NCI-H2081 (cell line): ENCODE measurements at places on chromosomes 2 and 18.

- no peak for DNase-seq
These were observed 142.3 kb upstream of the ITGA6 start for GRCh38 chr2:172285010-172285621.

- no peak for DNase-seq
These were observed 27.2 kb upstream of the RFX8 start for GRCh38 chr2:101502095-101502494.

DNA sequence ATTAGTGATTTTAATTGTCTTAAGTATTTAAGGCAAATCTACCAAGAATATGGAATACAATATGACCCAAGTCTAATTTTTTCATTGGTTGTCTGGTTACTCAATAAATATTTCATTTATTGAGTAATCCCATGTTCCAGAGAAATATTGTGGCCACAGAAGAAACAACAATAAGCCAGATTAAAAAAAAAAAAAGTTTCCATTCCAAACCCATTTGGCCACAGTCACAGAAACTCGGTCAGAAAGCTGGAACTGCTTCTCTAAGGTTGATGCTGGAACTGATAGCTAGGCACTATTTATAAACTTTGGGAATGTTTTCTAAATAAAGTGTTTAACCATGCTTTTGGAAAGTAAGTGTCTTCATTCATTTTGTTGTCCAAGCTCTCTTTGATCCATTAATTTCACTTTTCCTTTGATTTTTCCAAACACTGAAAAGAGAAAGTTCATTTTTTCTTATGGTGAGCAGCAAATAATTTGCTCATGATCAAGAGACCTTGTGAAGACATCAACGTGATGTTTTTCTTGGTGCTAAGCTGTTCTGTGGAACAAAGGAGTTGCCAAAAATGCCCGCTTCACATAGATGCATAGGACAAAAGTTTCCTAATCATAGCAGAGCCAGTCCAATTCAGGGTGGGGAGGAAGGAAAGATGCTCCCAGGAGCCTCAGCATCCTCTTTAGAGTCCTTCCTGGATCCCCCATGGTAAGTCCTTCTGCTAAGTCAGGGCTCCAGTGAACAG is 72.1 kb upstream of the CCBE1 start:
- no peak for DNase-seq

DNA sequence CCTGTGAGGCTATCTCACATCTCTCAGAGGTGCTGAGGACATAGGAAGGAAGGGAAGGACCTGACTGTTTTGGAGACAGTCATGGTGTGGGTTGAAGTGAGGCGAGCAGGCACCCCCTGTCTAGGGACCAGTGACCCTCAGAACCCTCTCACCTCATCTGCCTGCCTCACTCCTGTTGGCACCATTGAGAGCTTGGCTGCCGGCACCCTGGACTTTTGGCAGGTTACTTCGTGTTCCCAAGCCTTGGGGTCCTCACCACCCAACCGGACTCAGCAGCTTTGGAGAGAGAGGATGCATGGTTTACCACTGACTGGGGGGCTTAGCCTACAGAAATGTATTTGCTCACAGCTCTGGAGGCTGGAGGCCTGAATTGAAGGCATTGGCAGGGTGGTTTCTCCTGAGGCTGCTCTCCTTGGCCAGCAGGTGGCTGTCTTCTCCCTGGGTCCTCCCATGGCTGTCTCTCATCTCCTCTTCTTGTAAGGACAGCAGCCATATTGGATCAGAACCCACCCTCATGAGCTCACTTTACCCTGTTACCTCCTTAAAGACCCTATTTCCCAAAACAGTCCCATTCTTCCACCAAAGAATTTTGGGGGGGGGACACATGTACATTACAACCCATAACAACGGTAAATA is 142.0 kb downstream of the TSN start:
- peak; percentile 55 for DNase-seq

DNA sequence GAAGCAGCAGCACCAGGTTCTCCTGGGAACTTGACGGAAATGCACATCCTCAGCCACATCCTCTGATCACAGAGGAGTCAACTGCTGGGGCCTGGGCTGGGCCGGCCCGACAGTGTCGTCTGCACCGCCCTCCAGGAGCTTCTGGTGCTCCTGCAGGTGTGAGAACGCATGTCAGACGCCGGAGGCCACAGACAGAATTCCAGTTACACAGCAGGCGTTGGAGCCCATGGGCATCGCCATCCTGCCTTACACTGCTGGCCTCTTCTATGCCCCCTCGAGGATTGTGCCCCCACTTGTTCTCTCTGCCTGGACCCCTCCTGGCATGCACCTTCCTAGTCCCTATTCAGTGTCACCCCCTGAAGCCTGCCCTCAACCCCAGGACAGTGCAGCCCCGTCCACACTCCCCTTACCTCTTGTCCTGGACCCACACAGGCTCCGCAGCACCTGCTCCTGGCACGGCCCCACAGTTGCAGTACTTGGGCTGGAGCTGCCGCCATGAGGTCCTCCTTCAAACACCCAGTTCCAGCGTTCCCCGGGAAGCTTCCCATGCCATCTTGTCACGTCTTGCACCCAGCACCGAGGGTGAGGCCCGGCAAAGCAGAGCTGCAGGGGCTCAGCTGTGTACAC is 37.5 kb downstream of the ADI1 start:
- DNase-seq: no peak

DNA sequence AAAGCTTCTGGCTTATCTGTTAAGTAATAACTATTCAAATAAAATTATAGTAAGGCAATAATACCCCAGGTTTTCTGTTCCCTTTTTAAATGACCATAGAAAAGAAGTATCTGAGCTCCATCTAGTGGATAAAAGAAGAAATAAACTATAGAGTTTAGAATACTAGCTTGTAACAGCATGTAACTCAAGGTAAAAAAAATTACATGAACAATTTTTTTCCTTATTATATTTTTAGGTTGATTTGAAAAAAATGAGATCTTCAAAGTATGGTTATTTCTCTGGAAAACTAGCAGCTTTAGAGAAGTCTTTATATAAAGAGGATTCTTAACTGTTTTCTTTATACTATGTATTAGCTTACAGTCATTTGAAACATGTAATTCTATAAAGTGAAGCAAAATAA is 58.1 kb downstream of the NCKAP1 start:
- DNase-seq: peak; percentile 14

DNA sequence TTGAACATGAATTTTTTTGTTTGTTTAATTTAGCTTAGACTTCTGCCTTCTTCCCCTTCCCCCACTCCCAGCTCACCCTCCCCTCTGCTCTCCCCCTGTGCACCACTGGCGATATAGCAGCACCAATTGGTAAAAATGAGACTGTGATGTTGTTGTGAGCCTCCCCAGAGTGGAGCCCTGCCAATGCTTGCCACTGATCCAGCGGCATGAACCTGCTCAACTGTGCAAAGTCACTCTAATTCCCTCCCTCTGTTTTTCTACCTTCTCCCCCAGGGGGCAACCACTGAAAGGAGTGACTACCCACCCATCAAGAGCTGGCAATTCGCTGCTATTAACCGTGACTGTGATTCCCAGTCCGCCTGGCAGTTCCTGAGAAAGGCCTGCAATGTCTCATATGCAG is 30.2 kb downstream of the KLHL14 start:
- DNase-seq: peak; percentile 14

DNA sequence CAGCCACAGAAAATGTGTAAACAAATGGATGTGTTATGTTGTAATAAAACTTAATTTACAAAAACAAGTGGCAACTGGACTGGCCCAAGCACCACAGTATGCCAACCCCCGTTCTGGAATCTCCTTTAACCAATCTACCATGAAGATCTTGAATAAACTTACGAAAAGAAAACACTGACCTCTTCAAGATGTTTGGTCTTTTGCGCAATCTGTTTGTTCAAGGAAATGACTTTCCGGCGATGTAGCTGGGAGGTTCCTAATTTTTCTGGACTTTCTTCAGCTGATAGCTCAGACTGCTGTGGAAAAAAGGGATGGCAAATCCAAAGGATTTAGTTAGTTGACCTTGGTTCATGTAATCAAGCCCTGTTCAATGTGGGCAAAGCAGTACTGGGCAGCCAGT is 55.7 kb downstream of the CCDC93 start:
- no peak for DNase-seq

DNA sequence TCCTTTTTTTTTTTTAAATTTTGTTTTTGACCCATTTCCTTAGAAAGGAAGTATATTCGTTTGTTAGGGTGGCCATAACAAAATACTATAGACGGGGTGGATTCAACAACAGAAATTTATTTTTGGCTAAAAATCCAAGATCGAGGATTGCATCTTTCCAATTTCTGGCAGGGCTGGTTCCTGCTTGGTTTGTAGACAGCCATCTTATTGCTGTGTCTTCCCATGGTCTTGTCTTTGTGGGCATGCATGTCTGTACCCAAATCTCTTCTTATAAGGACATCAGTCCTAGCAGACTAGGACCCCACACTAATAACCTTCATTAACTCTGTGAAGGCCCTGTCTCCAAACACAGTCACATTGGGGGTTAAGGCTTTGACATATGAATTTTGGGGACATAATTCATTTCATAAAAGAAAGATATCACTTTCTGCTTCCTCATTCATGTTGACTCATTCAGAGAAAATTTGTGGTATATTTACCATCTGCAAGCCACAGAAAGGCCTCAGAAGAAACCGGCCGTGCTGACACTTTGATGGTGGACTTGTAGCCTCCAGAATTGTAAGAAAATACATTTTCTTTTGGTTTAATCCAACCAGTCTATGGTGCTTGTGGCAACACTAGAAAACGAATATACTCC is 262.1 kb downstream of the LPIN1 start:
- DNase-seq: no peak

- no peak for DNase-seq
These were observed 79.3 kb downstream of the CLHC1 start for GRCh38 chr2:55152475-55153412.

DNA sequence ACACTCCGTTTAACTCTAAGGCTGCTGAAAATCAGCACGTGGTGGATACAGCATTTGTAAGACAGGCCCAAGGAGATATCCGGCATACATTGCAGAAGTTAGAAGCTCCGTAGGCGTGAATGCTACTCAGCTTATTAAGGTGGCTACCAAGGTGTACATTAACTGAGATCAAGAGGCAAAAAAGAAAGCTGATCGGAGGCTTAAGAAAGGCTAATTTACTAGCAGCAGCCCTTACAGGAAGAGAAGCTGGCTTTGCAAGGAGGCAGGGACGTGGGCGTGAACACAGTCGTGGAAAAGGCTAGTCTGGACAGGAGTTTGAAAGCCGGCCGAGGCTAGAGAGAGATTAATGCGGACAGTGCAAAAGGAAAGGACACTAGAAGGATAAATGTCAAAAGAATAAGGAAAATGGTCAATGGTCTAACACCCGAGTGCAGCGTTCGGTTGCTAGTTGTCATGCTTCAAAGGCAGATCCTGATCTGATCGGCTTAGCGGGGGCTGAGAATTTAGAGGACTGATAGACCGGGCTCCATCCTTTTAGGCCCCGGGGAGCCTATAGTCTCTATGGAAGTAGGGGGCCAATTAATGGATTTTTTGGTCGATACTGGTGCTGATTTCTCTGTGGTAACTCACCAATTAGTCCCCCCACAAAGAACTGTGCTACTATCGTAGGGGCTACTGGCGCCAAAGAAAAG is 45.6 kb upstream of the SELENOI start:
- no peak for DNase-seq

- DNase-seq: no peak
These were observed 13.4 kb downstream of the COLEC12 start for GRCh38 chr18:486929-487740.

DNA sequence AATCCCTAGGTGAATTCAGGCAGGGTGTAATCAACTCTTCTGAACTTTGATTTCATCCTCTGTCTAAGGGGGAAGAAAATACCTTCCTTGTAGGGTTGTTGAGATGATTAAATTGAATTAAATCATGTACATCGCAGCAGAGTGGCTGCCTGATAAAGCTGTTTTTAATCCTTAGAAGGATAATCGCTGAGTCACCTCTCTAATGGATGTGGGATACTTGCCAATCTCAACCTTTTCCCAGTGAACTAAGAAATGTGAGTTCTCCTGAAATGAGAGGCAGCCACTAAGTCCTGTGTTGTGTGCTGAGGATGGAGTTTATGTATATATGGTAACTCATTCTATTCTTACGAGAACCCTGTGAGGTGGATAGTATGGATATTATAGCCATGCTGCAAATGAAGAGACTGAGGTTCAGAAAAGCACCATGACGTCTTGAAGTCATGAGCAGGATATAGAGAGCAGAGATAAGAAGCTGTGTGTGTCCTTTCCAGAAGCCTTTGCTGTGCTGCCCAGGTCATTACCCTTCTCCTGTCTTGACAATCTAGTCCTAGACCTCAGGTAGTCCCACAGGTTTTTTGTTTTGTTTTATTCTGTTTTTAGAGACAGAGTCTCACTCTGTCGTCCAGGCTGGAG is 93.3 kb downstream of the HNRNPLL start:
- DNase-seq: no peak

- no peak for DNase-seq
These were observed 932.6 kb downstream of the SOCS6 start for GRCh38 chr18:71221405-71221804.

DNA sequence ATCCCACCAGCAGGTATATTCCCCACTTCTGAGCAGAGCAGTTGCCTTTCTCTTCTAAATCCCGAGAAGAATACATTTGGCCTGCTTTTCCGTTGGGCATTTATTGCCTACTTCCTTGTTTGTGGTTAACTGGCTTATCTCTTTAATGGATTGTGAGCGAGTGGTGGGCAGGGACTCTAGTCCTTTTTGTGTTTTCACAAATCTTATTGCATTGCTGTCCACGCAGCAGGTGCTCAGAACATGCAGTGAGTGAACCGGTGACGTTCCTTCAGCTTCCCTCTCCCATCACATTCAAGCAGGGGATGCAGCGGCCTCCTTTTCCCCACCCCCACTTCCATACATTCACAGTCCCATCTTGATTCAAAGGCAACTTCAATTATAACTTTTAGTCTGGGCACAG is 28.9 kb upstream of the GAREM2 start:
- DNase-seq: no peak

GRCh38 chr2:102337012-102337411 is 18.6 kb upstream of the IL18R1 start:
- no peak for DNase-seq

GRCh38 chr2:141554810-141555209 is 576.0 kb downstream of the LRP1B start:
- peak; percentile 32 for DNase-seq

DNA sequence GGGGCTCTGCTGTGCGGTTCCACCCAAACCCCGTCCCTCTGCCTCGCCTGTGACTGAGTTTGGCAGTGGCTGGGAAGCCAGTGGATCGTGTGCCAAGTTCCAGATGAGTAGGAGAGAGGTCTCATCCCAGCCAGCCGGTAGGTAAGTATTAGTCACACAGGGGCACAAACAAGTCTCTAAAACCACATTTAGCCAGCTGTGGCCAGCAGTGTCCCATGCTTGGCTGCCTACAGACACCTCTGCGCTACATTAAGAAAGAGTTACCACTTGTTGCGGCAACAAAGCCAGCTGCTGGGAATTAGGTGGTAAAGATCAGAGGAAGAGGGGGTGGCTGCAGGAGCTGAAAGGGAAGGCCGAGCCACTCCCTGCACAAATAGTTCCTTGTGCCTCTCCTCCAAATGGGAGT is 81.2 kb downstream of the GATA6 start:
- no peak for DNase-seq

- peak; percentile 58 for DNase-seq
These were observed 747.4 kb upstream of the SLC8A1 start for GRCh38 chr2:41199334-41199733.

DNA sequence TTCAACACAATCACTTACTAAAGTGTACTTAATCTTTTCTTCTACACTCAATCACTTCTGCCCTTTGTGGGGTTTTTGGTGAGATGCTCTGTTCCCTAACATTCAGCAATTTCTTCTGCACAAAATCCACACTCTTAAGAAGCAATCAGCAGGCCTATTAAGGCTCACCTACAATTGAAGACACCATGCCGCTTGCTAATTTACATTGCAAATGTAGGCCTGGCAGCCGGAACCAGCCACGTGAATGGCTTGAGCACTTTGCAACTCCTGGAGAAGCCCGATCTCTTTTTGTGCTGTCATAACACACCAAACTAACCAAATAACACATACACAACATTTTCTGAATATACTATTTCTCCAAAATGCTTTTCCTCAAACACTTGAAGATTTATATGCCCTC is 66.3 kb downstream of the NYAP2 start:
- DNase-seq: no peak
